Suppressor macrophage (primary cell): ENCODE measurements at places on chromosomes 5 and 9.

- DNase-seq = peak; percentile 48
Observed at GRCh38 chr5:124538191-124538590, 208.2 kb downstream of the ZNF608 start.

- DNase-seq = no peak
Observed at GRCh38 chr9:134641173-134641989, at the start of gene COL5A1. COL5A1 (plus strand) TSS chr9:134641803; CDS start chr9:134642188, 385 bp downstream.

DNA sequence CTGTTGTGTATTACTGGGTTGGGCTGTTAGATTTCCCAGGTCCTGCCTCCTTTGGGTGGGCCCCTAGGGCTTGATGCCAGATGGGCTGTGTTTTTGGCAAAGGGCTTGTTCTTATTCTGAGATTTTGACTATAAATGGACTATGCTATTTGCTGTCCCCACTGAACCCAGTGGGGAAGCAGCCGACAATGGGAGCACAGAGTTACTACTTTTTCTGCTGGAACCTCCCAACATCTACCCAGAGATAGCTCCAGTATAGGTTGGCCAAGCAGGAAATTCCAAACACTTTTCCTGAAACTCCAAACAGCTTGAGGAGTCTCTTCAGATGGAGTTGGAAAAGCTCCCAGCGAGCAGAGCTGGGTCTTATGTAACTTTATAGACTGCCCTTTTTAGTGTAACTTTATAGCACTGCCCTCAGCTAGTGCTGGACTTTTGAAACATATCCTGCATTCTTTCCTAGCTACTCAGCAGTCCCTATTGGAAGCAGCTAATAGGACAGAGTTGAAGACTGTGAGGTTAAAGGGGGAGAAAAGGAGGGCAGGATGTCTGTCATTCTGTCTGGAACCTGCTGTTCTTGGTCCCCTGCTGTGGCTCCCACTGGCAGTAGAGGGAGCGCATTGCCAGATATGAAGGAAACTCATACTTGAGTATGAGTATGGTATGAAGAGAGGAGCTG lies 21.0 kb downstream of the RUSC2 start:
- no peak for DNase-seq

DNA sequence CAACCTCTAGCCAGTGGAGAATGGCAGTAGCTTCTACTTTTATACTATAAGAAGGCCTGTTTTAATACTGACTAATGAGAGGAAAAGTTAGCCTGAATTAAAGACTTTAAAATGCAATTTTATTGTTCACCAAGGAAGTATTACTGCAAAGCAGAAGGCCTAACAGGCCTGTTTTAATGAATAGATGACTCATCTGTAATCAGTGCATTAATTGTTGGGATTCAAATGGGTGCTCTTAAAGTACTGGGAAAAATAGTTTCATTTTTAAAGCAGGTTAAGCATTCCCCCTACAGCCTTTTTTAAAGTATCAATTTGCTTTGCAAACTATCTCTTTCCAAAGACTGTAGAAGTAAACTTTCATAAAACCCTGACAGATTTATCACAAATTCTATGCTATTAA lies 147.7 kb downstream of the SIL1 start:
- no peak for DNase-seq

- DNase-seq = no peak
Observed at GRCh38 chr5:148938522-148938882, 112.1 kb downstream of the ADRB2 start.
